ENCODE measurements at places on chromosomes 2 and 18. TPM values are rescaled to one million over a fixed set of nuclear protein-coding genes. Genes with fewer than 3 reads are reported as not detected.

TMEM200C gene
- not detected for total RNA-seq

DRC1 gene
- total RNA-seq: not detected

SERPINB3 gene
- not detected for total RNA-seq

RFTN2 gene
- 0.12 TPM for total RNA-seq

CDH7 gene
- total RNA-seq: not detected

DNAJC10 gene
- 152 TPM for total RNA-seq

ASPRV1 gene
- 0.10 TPM for total RNA-seq

SLC4A5 gene
- not detected for total RNA-seq

LIMS3 gene
- 1.4 TPM for total RNA-seq

GRCh38 chr2:43426305-43427031 is 169.4 kb downstream of the THADA start:
- peak; percentile 95 for DNase-seq

GRCh38 chr2:41872646-41873045 is 175.2 kb upstream of the PKDCC start:
- DNase-seq: peak; percentile 19

- peak; percentile 84 for DNase-seq
Observed at GRCh38 chr2:159035790-159036411, 67.5 kb downstream of the TANC1 start.

- no peak for DNase-seq
Observed at GRCh38 chr2:226837334-226837733, 1.5 kb downstream of the RHBDD1 start.

DNA sequence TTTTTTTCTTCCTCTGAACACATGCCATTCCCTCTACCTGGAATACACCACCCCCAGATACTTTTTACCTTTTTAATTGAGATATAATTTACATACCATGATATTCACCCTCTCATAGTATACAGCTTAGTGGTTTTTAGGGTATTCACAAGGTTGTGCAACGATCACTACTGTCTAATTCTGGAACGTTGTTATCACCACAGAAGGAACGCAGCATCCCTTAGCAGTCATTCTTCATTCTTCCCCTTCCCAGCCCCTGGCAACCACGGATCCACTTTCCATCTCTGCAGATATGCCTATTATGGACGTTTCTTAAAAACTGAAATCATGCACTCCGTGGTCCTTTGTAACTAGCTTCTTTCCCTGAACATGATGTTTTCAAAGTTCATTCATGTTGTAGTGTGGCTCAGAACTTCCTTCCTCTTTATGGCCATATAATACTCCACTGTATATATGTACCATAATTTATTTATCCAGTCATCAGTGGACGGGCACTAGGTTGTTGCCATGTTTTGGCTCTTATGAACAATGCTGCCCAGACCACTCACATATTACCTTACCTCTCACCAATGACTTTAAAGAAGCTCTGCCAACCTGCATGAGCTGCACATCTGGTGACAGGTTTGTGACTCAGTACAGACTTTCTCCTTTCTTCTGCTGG is 168.9 kb downstream of the CTIF start:
- DNase-seq: no peak

GRCh38 chr2:44772669-44773378 is 168.7 kb upstream of the SIX3 start:
- DNase-seq: no peak

DNA sequence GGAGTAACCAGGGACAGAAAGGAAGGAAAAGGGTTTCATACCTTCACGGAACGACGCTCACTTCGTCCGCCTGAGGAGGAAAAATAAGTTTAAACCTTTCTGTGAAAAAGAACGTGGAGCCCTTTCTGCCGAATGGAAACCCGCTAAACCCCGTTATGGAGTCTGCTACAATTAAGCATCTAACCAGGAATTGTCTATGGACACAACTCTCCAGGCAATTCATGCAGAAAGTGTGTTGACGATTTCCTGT is 528 bp upstream of the PPP4R3B start:
- DNase-seq: no peak

DNA sequence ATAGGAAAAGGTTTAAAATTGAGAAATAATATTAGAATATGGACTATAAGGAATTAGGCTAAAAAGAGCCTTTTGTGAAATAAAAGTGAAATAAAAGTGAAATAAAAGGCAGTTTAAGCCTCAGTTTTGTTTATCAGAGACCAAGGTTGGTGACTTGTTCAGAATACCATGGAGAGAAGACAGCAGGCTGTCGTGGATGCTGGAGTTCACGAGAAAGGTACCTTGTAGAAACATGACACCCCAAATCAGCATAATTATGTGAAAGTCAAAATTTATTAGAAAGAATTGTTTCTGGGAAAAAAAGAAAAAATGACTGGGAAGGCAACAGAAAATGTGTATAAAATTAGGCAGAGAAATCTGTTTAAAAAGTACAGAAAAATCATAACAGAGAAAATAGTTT is 46.5 kb upstream of the SPAG16 start:
- no peak for DNase-seq

GRCh38 chr2:177666408-177666807 is 273.8 kb downstream of the AGPS start:
- DNase-seq: peak; percentile 66

- DNase-seq: peak; percentile 75
Observed at GRCh38 chr2:158142568-158143332, 41.1 kb downstream of the UPP2 start.

DNA sequence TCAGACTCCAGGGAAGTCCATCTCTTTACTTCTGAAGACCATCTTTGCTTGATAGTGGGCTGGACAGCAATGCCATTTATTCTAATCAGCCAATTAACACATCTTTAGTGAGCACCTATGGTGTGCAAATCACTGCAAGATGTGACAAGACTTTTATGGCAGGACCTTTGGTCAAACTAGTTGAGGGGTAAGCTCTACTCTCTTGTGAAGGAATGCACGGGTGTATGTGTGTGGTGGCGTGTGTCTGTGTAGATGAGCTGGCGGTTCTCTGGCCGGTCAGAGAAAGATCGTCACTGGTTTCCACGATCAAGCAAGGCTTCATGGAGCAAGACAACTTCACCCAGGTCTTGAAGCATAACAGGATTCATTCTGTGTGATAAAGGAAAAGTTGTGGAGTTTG is 281.1 kb upstream of the EPAS1 start:
- DNase-seq: no peak

DNA sequence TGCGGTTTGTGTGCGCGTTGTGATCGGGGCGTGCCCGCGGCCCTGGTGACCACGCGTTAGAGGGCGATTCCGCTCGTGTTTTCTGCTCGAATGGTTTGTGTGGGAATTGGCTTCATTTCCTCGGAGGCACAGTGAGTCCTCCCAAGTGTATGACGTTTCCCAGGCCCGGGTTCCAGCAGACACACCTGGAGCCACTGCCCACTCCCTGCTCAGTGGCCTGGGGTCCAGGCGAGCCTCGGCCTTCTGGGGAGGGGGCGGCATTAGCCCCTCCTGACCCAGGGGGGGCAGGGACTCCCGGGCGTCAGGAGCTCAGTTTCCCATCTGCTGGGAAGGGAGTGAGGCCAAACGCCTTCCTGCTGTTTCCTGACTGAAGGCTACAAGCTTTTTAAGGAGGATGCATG is 92.1 kb downstream of the NFATC1 start:
- no peak for DNase-seq

- DNase-seq: no peak
Observed at GRCh38 chr2:241491549-241492173, 16.7 kb downstream of the STK25 start.

DNA sequence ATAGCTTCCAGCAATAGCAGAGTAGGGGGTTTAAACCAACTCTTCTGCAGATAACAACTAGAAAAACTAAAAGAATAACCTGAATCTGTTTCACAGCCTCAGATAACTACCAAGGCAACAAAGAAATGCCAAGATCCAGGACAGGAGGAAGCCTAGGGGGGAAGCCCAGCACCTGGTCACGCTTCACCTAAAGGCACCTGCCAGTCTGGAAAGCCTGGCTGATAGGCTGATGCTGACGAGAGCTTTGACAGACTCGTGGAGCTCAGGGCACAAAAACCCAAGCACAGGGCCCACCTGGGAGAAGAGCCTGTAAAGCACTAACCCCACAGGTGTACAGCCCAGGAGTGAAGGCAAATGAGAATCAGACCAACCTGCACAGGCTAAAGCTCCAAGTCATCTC is 22.6 kb downstream of the EIPR1 start:
- DNase-seq: no peak

DNA sequence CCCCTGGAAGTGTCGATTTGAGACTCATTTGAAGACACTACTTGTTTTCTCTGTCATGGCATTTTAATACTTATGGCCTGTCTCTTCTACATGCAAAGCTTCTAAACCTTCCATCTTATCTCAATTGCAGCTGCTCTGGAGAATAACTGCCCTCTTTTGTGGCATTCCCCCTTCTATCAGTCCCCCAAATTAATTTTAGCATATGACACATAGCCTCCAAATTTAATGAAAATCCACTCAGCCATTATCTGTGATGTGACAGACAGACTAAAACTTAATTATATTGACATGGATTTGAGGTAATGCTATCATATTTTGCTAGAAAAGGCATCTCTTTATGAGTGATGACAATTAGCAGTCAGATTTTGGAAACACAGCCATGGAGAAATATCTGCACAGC is 71.2 kb downstream of the LRRTM1 start:
- no peak for DNase-seq

GRCh38 chr2:151422917-151423439 is 13.3 kb downstream of the RIF1 start:
- DNase-seq: no peak

- DNase-seq: peak; percentile 62
Observed at GRCh38 chr2:219681694-219682300, 54.4 kb downstream of the SLC4A3 start.

- no peak for DNase-seq
Observed at GRCh38 chr2:25302758-25303375, 38.9 kb downstream of the DNMT3A start.

DNA sequence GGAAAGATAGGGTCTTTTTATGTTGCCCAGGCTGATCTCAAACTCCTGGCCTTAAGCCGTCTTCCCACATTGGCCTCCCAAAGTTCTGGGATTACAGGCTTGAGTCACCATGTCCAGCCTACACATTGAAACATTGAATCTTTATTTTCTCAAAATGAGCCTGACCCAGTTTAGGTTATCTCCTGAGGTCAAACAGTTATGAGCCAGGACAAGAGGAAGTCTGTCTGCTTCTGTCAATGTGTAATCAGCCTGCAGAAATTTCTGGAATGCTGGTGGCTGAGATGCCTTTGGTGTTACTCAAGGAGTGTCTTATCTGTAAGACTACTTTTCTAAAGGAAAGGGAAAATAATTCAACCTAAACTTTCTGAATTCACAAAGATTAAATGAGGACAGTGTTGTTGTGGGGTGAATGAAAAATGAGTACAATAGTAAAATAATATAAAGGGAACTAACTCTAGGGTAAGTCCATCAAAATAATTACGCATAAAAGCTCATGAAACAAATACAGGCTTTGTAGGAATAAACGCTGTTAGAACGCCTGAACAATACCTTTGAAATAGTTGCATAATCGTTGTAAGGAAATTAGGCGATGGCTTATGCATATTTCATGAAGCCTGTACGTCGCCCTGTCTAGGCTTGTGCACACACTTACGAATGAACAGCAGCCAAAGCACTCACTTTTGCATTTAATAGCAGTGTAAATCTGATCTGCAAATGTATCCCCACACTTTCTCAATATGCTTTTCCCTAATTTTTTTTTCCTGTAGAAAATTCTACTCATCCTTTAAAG is 260.8 kb downstream of the RDH14 start:
- peak; percentile 96 for DNase-seq

DNA sequence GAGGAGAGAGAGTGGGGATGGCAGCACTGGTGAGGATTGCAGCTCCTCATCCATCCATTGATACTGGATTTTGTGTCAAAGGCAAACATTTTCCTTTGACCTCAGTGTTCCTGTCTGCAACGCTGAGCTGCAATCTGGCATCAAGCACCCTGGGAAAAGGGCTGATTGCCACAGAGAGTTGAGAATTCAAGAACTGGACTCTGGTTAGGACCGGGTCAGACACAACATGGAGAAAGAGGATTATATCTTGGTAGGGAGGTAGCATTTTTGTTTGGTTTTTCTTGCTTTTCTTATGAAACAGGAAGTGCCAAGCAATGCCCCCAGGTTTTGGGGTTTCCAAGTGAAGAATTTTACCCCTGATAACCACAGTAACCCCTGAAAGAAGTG is 81.9 kb upstream of the PKDCC start:
- peak; percentile 33 for DNase-seq

GRCh38 chr2:35545301-35545700 is 810.3 kb upstream of the CRIM1 start:
- DNase-seq: no peak

Measured in A172 (cell line).